ENCODE measurements at places on chromosomes 4 and X.

DNA sequence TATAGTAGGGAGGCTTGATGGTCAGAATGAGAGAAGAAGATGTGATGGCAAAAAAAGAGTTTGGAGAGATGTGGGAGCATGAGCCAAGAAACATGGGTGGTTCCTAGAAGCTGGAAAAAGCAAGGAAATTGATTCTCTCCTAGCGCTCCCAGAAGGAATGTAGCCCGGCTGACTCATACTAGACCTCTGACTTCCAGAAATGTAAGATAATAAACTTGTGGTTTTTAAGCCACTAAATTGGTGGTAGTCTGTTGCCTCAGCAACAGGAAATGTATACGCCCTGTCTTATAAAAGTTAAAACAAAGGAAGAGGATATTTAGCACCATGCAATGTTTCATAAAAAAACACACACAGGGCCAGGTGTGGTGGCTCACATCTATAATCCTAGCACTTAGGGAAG lies 182.7 kb upstream of the PCDH7 start:
- H3K4me1 ChIP-seq, result no peaks in the 10 kb centered on the region
- H3K36me3 ChIP-seq, result no peaks in the 10 kb centered on the region
- no peak overlapping the region for H3K4me3 ChIP-seq
- no peak overlapping the region for H3K27ac ChIP-seq

- H3K4me3 ChIP-seq, result no peak overlapping the region
- no peaks in the 10 kb centered on the region for H3K36me3 ChIP-seq
- H3K27ac ChIP-seq, result no peak overlapping the region
- DNase-seq, result no peak
These were observed 235.0 kb downstream of the MAML3 start for GRCh38 chr4:139919004-139919403.

DNA sequence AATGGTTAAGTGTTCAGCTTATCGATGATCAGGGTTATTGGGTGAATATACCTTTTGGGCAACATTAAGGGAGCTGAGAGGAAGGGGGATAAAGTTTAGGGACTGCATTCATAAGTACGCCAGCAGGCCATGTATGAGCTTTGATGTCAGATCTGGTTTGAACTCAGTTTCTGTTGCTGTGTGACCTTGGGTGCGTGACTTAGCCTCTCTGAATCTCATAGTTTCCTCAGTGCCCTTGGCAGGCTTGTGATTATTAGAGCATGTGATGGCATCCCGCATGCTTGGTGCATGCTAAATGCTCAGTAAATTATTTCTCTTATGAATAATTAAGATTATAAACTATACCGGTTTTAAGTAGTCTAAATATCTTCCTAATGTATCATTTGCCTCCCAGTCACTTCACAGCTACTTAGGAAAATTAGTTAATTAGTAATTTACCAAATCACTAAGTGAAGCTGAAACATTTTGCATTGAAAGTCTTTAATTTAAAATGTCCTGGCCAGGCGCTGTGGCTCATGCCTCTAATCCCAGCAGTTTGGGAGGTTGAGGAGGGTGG lies 3.8 kb downstream of the TBC1D14 start:
- no peak overlapping the region for H3K4me3 ChIP-seq
- no peak overlapping the region for H3K27ac ChIP-seq

GRCh38 chr4:181293541-181293940 lies 949.7 kb upstream of the TENM3 start:
- no peaks in the 10 kb centered on the region for H3K36me3 ChIP-seq

DNA sequence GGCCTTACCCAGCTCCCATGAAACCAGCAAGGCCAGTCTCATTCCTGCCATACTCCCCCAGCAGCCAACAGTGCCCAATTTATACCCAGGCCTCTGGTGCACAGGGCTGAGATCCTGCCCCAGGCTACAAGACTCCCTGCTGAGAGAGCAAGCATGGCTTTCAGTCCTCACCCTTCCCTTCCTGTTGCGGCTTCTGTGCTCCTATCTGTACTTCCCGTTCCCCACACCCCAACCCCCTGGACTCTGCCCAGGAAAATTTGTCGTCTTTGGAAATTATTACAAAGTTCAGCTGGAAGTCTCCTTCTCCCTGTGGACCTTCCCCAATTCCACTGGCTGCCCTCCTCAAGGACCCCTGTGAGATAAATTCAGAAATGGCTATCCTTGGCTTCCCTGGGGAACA lies 84.1 kb upstream of the GK2 start:
- H3K27ac ChIP-seq, result no peak overlapping the region
- no peaks in the 10 kb centered on the region for H3K27me3 ChIP-seq

- no peaks in the 10 kb centered on the region for H3K27me3 ChIP-seq
- H3K4me3 ChIP-seq, result no peak overlapping the region
- no peaks in the 10 kb centered on the region for H3K36me3 ChIP-seq
- H3K4me1 ChIP-seq, result no peaks in the 10 kb centered on the region
- DNase-seq, result no peak
- no peak overlapping the region for H3K27ac ChIP-seq
These were observed 797.0 kb downstream of the PCDH19 start for GRCh38 chrX:99613041-99613440.

DNA sequence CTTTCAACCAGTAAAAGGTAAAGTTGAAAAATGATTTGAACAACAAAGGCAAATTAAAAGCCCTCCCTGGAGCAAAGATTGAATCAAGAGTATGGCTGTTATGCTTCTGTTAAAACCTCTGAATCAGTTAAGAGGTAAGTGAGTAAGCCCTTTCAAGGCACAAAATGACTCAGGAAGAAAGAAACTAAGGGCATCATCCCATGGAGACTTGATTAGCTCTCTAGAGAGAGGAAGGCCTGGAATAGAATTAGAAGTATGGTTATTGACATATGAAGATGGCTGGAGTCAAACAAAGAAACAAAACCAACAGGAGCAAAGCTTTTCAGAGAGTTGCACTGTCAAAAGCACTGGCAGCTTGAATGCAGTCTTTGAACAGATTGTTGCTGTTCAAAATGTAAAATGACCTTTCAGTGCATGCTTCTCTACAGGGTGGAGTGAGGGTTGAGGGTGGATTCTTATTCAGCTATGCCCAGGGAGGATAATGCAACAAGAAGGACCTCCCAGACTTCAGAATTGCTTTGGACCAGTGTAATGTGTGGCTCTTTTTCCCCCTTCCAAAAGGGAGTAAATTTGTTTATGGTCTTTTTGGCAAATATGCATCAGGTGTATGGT lies 365.5 kb downstream of the GBA3 start:
- no peak for DNase-seq
- H3K27me3 ChIP-seq, result no peaks in the 10 kb centered on the region
- no peak overlapping the region for H3K4me3 ChIP-seq
- H3K27ac ChIP-seq, result no peak overlapping the region
- H3K36me3 ChIP-seq, result no peaks in the 10 kb centered on the region
- no peaks in the 10 kb centered on the region for H3K4me1 ChIP-seq

GRCh38 chr4:121126449-121127006 lies 37.6 kb downstream of the TNIP3 start:
- H3K4me3 ChIP-seq, result no peak overlapping the region
- no peaks in the 10 kb centered on the region for H3K27me3 ChIP-seq
- no peaks in the 10 kb centered on the region for H3K36me3 ChIP-seq
- no peak overlapping the region for H3K27ac ChIP-seq
- no peaks in the 10 kb centered on the region for H3K4me1 ChIP-seq
- DNase-seq, result no peak

DNA sequence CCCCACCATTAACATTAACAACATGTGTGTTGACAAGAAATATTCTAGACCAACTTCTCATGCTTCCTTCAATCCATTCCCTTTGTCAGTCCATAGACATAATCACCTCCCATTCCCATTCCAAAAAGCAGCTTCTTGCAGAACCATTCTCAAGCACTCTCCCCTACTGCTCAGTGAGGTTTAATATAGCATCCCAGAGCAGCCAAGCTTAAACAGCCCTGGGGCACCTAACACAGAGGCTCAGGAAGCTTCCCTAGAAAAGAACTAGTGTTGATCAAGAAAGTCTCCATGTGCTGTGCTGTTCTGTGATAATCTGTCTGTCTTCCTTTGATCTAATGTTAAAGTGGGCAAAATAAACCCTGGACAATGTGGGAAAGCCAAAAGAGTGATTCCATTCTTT lies 174.2 kb upstream of the NOCT start:
- no peaks in the 10 kb centered on the region for H3K4me1 ChIP-seq
- no peaks in the 10 kb centered on the region for H3K36me3 ChIP-seq
- H3K4me3 ChIP-seq, result no peak overlapping the region
- no peak overlapping the region for H3K27ac ChIP-seq
- no peak for DNase-seq

GRCh38 chrX:44871114-44871645 lies 1.8 kb upstream of the KDM6A start:
- no peaks in the 10 kb centered on the region for H3K4me1 ChIP-seq
- H3K4me3 ChIP-seq, result no peak overlapping the region
- DNase-seq, result no peak
- no peaks in the 10 kb centered on the region for H3K36me3 ChIP-seq
- H3K27me3 ChIP-seq, result no peaks in the 10 kb centered on the region
- no peak overlapping the region for H3K27ac ChIP-seq

DNA sequence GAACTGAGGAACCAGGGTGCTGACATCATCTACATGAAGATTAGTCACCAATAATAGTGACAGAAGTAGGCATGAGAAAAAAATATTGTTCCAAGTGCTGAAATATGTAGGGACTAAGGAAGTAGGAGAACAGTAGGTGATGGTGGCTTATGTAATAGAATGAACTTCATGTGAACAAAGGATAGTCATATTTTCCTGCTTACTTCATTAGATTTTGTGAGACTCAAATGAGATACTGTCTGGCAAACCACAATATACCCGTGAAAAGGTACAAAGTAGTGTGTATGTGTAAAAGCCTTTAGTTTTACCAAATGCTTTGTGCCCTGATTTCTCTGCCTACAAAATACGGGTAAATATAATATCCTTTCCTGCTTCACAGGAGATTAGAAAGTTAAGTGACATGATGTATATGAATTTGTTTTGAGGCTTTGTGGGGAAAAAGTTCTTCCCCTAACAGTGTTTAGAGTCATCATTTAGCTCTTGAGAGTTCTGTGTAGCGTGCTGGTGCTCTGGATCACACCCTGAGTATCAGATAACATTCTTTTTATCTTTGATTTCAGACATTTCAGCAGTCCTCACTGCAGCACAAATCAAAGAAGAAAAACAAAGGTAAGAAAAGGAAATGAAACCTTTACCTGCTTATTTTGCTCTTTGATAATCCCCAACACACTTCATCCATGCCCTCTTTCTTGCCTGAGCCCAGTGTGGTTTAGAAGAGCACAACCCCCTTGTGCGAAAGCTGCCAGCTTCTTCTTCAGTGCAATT lies 67.9 kb downstream of the KLHL34 start:
- H3K27me3 ChIP-seq, result no peaks in the 10 kb centered on the region
- no peak overlapping the region for H3K4me3 ChIP-seq
- H3K4me1 ChIP-seq, result no peaks in the 10 kb centered on the region
- no peaks in the 10 kb centered on the region for H3K36me3 ChIP-seq

DNA sequence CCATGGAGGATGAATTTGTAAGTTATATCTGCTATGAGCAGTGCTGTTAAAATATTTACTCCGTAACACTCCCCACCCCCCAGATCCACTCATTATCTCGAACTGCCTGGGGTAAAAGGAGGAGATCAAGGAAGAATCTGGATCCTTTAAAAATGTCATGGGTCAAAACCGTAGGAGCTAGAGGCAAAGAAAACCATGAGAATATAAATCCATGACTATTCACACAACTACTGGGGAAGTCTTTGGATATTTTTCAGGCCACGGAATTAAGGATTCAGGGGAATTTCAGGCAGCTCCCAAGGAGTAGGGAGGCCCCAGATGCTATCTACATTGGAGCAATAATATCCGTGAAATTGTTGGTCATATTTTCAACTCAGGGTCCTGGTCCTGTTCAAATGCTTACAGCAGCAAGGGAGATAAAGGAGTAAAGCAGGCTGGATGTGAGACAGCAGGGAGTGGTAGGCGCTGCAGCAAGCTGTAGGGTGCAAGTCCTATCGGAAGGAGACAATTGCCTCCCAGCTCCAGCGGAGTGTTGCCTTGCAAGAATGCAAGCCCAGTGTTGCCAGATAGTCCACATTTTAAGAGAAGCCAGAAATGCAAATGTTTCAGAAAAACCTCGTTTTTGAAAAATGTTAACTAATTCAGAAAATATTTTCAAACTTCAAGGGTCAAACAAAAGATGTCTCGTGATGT lies 116.2 kb upstream of the KIT start:
- H3K27ac ChIP-seq, result no peak overlapping the region
- no peaks in the 10 kb centered on the region for H3K27me3 ChIP-seq
- H3K36me3 ChIP-seq, result no peaks in the 10 kb centered on the region
- no peak overlapping the region for H3K4me3 ChIP-seq
- H3K4me1 ChIP-seq, result no peaks in the 10 kb centered on the region

GRCh38 chr4:72218953-72219352 lies 187.2 kb downstream of the NPFFR2 start:
- no peaks in the 10 kb centered on the region for H3K4me1 ChIP-seq
- no peak for DNase-seq
- no peak overlapping the region for H3K4me3 ChIP-seq
- no peaks in the 10 kb centered on the region for H3K36me3 ChIP-seq
- no peaks in the 10 kb centered on the region for H3K27me3 ChIP-seq

- no peak overlapping the region for H3K4me3 ChIP-seq
- no peaks in the 10 kb centered on the region for H3K27me3 ChIP-seq
- no peak for DNase-seq
- H3K4me1 ChIP-seq, result no peaks in the 10 kb centered on the region
- H3K36me3 ChIP-seq, result no peaks in the 10 kb centered on the region
These were observed 123.6 kb upstream of the TET2 start for GRCh38 chr4:105022811-105023667.

DNA sequence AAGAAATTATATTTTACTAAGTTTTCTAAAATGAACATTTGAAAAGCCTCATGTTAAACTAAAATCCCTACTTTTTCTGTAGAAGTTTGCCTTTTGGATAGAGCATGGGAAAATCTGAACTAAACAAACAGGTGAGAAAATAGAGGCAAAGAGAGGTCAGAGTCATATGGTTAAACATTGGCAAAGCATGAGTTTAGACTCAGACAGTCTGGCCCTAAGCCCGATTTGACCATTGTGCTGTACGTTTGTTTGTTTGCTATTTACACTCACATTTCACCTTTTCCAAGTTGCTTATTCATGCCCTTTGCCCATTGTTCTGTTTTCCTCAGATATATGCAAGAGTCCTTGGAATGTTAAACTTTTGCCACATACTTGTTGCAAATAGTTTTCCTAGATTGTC lies 85.4 kb downstream of the TIGD2 start:
- no peaks in the 10 kb centered on the region for H3K4me1 ChIP-seq
- no peak for DNase-seq
- no peaks in the 10 kb centered on the region for H3K27me3 ChIP-seq
- H3K36me3 ChIP-seq, result no peaks in the 10 kb centered on the region

DNA sequence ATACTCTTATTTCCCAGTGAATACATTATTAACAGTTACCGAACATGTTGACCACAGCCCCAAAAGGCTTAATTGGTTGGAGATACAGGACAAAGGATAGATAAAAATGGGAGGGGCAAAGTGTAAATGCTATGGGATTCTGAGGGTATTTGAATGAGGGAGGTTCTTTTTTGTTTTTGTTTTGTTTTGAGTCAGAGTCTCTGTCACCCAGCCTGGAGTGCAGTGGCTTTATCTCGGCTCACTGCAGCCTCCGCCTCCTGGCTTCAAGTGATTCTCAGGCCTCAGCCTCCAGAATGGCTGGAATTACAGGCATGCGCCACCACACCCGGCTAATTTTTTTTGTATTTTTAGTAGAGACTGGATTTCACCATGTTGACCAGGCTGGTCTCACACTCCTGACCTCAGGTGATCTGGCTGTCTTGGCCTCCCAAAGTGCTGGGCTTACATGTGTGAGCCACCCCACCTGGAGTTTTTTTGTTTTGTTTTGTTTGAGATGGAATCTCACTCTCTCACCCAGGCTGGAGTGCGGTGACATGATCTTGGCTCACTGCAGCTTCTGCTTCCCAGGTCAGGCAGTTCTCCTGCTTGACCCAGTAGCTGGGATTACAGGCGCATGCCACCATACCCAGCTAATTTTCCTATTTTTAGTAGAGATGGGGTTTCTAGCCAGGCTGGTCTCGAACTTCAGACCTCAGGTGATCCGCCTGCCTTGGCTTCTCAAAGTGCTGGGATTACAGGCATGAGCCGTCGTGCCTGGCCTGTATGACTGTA lies 9.0 kb downstream of the UBE2K start:
- no peaks in the 10 kb centered on the region for H3K27me3 ChIP-seq
- no peak overlapping the region for H3K4me3 ChIP-seq
- H3K36me3 ChIP-seq, result no peaks in the 10 kb centered on the region
- no peak overlapping the region for H3K27ac ChIP-seq
